CD4-positive, alpha-beta T cell treated with Interleukin-17A for 4 hours (primary cell): ENCODE measurements at places on chromosomes 5 and 9.

DNA sequence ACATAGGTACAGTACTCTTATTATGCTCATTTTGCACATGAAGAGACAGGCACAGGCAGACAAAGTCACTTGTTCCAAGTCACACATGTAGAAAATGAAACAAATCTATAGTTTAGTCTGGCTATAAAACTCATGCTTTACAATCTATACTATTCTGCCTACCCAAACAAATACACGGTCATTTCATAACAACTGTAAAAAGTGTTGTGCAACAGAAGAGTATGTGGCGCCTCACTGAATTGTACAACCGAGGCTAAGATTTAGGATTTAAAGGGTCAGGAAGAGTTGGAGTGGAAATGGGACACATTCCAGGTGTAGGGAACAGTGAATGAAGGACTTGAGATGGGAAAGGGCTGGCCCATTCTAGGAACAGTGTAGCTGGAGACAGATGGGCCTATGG lies 82.9 kb upstream of the TRIO start:
- no peak for DNase-seq

DNA sequence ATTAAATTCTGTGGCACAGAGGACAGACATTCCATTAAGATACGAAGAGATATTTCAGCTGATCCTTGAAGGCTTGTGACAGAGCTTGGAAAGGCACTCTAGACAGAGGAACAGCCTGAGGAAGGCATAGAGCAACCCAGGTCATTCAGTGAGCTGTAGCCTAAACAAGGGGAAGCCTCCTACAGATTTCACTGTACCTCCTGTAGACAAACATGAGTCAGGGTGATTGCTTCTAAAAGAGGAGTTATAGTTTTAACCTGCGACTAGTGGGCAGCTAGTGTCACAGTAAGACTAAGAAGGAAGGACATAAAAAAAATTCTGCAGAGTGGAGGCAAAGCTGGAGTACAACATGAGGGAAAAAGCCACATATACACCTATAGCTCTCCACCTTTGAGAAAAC lies 43.5 kb upstream of the ANKDD1B start:
- no peak for DNase-seq

DNA sequence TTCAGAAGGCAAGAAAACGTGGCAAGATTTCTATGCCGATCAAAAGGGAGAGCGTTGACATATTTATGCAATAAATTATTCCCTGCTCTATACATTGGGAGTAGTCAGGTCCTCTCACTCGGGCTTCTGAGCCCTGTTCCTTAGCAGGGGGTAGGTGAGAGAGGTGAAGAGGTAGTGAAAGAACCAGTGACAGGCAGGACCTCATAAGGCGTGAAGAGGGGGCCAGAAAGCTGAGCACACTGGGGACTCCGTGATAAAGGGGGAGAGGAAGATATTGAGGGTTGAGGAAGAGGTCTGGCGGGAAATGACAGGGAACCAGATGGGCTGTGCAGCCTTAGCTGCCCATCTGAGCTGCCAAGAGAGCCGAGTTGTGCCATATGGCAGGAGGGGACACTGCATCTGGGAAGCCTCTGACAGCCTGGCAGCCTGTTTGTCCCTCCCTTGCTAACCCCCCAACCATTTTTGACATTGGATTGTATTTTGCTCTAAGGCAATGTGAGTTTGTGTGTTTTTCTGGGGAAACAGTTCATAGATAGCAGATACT lies 782 bp upstream of the CDC20B start:
- DNase-seq = peak; percentile 5

GRCh38 chr9:70484232-70485130 lies 70.0 kb upstream of the KLF9 start:
- peak; percentile 41 for DNase-seq

- no peak for DNase-seq
These were observed 43.4 kb upstream of the FUBP3 start for GRCh38 chr9:130535818-130536521.

DNA sequence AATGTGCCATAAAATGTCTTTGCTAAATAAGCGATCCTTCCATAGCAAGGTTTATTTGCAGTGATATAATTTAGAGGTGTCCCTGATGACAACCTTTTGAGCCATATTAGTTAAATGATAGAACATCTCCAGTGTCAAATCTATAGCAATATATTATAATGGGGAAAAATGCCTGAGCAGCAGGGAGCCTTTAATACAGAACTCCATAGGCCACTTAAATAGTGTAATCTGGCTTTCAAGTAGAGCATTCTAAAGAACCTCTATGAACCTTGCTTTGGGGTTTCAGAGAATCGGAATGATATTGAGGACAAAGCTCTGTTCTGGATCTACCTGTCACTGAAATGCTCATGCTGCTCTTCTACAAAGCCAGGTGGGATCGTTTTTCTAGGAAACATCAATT lies 96.7 kb upstream of the MEF2C start:
- no peak for DNase-seq

DNA sequence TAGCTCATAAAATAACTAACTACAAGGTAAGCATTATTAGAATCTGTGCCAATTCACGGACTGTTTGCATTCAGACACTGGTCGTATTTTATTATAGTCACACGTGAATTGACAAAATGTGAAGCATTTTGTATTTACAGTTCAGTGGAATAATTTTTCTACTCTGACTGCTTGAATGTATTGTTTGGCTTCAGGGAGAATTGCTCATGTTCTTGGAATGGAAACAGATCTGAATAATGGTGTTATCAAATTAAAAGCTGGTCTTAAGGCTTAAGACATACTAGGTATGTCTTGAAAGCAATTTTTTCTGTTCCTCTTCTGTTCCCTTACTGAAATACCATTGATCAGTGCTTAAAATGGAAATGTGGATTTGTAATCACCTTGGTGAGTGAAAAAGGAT lies 543.7 kb upstream of the TLE4 start:
- DNase-seq = no peak

GRCh38 chr5:125408448-125409233 lies 662.2 kb upstream of the ZNF608 start:
- DNase-seq = no peak
